GM04503 (cell line): ENCODE measurements at places on chromosomes 13 and 19.

DNA sequence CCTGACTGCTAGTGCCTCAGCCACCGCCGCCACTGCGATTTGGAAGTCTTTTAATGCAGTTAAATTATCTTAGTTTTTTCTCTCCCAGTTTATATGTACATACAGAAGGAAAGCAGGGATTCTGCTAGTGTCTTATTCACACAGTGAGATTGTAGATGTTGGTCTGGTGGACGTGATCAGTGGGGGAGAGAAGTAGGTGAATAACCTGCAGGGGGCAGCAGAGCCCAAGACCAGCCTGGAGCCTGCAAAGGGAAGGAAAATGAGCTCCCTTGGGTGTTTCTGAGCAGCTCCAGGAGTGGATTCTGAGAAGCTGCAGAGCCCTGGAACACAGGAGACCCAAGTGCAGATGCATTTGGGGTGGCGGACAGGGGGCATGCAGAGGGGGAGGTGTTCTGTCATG, 26.3 kb downstream of the ZNF844 start:
- DNase-seq = no peak

- no peak for DNase-seq
Observed at GRCh38 chr19:2556221-2557092, 80.5 kb downstream of the GADD45B start.

DNA sequence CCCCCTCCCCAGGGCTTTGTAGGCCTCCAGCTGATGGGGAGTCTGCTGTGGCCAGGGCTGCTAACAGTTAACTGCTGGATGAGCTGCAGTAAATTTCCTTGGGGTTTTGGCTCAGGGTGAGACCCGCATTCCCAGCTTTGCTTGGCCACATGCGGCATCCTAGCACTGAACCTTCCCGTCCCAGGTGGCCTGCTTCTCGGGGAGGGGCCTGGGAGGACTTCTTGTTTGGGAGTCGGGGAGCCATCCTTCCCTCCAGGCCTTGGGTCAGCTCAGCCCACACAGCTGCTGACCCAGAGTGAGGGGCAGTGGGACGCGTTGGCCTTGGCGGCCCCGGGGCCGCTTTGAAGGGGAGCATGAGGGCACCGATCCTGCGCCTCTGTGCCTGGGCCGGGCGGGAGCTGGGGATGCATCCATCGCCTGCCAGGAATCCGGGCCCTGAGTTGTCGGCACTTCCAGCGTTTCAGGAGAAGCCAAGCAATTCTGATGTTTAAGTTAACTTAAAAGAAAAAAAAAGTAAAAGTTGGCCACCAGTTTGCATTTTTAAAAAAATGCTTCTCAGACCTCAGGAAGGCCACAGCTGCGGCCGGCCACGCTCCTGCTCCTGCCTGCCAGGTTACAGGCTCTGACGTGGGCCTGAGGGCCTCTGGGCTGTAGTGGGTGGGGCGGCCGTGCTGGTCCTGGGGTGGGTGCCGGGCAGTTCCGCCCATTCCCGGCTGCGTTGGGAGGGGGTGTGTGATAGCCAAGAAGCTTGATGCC, 27.7 kb downstream of the CRTC1 start:
- DNase-seq = no peak

DNA sequence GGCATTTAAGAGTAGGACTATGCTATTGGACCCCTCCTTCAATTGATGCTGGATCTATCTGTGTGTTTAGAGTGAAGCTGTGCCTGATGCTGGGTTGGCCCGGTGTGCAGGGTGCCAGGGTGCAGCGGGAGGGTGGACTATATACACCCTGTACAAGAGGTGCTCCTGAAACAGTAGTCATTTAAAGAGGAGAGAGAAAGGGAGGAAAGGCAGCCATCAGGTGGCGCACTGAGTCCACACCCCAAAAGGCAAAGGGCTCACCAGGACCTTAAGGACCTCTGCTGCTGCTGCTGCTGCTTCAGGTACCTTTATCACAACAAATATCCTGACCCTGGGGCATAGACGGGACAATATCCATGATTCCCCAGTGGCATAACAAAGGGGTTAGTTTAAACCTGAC, 39.4 kb downstream of the ZNF136 start:
- no peak for DNase-seq

- no peak for DNase-seq
Observed at GRCh38 chr19:14479309-14479974, 4.3 kb upstream of the PTGER1 start.

DNA sequence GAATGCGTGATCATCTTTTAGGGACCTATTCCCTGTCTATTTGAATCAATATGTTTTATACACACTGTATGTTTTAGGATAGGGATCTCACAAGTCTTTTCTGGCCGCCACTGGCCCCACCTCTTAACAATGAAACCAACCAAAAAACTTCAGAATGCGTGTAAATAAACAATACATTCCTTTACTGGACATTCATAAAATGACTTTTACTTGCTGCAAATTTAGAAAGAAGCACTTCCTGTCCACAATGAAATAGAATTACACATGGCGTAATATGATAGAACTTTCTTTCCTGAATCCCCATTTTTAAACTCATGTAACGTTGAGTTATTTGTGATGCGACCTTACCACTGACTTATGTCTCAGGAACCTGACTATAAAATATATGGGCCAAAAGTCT, 233.6 kb downstream of the SLITRK6 start:
- no peak for DNase-seq

GRCh38 chr13:29909081-29909730, 58.8 kb upstream of the UBL3 start:
- DNase-seq = no peak

DNA sequence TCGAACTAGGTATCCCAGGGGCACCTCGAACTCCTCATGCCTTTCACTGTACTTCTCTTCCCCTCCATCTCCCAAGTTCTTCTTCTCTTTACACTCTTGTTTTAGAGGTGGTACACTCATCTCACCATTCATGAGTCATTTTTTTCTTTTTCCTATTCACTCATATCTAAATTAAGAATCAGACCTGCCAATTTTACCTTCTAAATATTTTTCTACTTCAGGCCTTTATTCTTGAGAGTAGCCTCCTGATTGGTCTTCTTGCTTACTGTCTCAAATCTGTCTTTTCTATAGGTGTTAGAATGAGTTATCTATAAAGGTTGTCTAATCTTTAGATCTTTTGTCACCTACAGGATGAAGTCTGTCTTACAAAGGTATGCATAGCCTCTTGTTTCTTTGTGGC, 20.7 kb downstream of the TDRD3 start:
- no peak for DNase-seq

GRCh38 chr13:25288966-25289365, 1.7 kb upstream of the MTMR6 start:
- DNase-seq = no peak

DNA sequence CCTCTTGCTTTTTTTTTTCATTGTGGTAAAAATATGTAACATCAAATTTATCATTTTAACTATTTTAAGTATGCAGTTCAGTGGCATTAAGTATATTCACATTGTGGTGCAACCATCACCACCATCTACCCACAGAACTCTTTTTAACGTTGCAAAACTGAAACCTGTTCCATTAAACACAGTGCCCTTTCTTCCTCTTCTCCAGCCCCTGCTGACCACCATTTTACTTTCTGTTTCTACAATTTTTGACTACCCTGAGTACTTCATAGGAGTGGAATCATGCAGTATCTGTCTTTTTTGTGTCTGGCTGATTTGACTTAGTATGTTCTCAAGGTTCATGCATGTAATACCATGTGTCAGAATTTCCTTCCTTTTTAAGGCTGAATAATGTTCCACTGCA, 153.1 kb downstream of the FGF9 start:
- DNase-seq = no peak
